ENCODE measurements at places on chromosomes 4 and X. TPM values are rescaled to one million over a fixed set of nuclear protein-coding genes. Genes with fewer than 3 reads are reported as not detected.

PABPC5 gene
- total RNA-seq, result not detected

DCHS2 gene
- not detected for total RNA-seq

DGAT2L6 gene
- total RNA-seq, result not detected

CYP4V2 gene
- 10.0 TPM for total RNA-seq

SRPX gene
- total RNA-seq, result 0.25 TPM

FHDC1 gene
- 0.05 TPM for total RNA-seq

DKK2 gene
- total RNA-seq, result not detected

DNA sequence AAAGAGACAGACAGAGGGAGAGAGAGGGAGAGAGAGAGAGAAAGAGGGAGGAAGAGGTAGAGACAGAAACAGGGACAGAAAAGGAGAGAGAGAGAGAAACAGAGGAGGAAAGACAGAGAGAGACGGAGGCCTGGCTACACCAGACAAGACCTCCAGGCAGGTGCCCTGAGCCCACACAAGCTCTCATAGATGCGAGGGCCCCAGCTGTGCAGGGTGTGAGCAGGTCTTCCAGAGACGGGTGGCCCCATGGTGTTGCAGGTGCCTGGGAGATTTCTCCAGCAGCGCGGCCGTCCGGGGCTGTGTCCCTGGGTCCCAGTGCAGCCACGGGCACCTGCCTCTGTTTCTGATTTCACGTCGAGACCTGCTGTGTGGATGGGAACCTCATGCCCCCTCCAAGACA lies 253.0 kb downstream of the SHOX start:
- DNase-seq, result no peak
- H3K4me3 ChIP-seq, result no peak overlapping the region
- no peak overlapping the region for H3K27ac ChIP-seq
- H3K36me3 ChIP-seq, result no peaks in the 10 kb centered on the region
- no peaks in the 10 kb centered on the region for H3K4me1 ChIP-seq

DNA sequence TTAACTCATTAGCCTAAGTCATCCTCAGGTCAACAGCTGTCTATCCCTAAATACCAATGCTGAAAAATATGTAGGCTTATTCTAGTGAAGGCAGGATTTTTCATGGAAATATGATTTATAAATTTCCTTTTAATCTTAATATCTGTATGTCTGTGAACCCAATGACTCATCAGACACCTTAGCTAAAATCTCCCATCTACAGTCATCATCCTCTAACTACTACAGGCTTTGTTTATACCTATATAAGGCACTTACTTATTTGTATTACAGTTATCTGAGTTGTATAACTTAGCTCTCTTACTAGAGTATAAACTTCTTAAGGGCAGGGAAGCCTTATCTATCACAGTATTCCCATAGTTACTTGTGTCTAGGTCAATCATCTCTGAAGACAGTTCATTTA lies 24.2 kb downstream of the AMMECR1 start:
- no peak for DNase-seq
- no peaks in the 10 kb centered on the region for H3K4me1 ChIP-seq
- H3K4me3 ChIP-seq, result no peak overlapping the region
- no peaks in the 10 kb centered on the region for H3K27me3 ChIP-seq
- H3K36me3 ChIP-seq, result peaks cover 17% of the 10 kb centered on the region

DNA sequence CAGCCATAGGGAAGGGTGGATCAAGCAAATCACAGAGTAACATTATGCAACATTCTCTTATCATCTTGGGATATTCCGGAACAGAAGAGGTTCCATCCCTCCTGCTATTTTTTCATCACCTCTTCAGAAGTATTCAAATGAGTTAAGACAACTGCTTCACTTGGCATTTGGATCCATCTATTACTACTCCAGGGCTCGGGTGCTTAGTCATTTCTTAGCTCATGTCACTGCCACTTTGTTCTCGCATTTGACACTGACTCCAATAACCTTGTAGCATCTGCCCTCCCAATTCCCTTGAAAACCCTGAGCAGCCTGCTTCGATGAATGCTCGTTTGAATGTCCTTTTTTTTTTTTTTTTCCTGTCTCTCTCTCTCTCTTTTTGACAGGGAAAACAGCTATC lies 114.9 kb downstream of the PPARGC1A start:
- no peaks in the 10 kb centered on the region for H3K36me3 ChIP-seq
- no peak for DNase-seq
- H3K4me3 ChIP-seq, result no peak overlapping the region
- H3K27me3 ChIP-seq, result no peaks in the 10 kb centered on the region
- no peaks in the 10 kb centered on the region for H3K4me1 ChIP-seq
- no peak overlapping the region for H3K27ac ChIP-seq

DNA sequence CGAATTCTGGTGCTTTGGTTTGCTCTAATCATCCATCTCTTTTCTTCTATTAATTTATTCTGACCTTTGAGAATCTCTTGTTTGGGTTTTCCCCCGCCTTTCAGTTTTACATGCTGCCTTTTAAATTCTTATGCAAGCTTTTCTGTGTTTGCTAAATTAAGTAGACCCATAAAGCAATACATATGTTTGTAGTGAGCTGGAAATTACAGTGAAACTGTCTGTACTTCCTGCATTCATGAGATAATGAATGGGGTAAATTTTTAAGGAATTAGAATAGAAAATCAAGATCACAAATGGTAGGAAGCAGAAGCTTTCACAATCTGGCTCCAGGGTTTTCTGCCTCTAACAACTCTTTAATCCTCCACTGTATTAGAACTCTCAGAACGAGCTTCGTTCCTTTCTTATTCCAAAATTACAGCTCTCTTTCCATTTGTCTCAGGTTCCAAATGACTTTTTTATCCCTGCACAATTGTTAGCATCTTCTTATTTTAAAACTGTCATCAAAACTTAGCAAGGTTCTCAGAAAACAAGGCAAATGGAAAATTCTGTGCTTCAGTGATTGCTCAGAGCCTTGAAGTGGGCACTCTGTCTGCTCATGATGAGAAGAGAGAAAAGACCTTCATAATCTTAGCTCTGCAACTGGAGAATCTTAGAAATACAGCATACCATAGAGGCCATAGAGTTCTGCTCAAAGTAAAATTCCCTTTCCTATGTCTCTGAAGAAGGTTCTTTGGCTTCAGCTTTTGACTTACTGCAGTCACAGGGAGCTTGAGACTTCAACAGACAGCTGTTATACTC lies 108.2 kb downstream of the EGF start:
- no peak overlapping the region for H3K27ac ChIP-seq
- no peaks in the 10 kb centered on the region for H3K4me1 ChIP-seq
- H3K27me3 ChIP-seq, result peaks cover 11% of the 10 kb centered on the region
- no peak overlapping the region for H3K4me3 ChIP-seq
- no peak for DNase-seq

- DNase-seq, result no peak
- H3K27ac ChIP-seq, result no peak overlapping the region
- no peaks in the 10 kb centered on the region for H3K36me3 ChIP-seq
- peaks cover 24% of the 10 kb centered on the region for H3K27me3 ChIP-seq
These were observed 722 bp upstream of the PNCK start for GRCh38 chrX:153674219-153674851.

GRCh38 chr4:30950737-30951136 lies 230.6 kb downstream of the PCDH7 start:
- DNase-seq, result no peak
- H3K4me1 ChIP-seq, result no peaks in the 10 kb centered on the region
- H3K4me3 ChIP-seq, result no peak overlapping the region
- no peaks in the 10 kb centered on the region for H3K36me3 ChIP-seq
- H3K27ac ChIP-seq, result no peak overlapping the region
- no peaks in the 10 kb centered on the region for H3K27me3 ChIP-seq

DNA sequence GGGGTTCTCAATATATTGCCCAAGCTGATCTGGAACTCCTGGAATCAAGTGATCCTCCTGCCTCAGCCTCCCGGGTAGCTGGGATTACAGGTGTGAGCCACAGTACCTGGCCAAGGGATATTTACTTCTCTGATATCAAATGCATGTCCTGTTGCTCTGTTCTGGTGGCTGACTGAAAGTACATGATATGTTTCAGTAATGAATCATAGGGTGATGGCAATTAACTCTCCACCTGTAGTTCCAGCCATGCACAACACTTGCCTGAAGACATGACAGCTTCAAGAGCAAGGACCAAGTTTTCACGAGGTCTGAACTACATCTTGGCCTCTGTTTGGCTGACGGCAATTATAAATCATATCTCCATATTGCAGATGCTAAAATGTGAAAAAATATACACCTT lies 9.1 kb downstream of the ZCCHC4 start:
- no peaks in the 10 kb centered on the region for H3K27me3 ChIP-seq

DNA sequence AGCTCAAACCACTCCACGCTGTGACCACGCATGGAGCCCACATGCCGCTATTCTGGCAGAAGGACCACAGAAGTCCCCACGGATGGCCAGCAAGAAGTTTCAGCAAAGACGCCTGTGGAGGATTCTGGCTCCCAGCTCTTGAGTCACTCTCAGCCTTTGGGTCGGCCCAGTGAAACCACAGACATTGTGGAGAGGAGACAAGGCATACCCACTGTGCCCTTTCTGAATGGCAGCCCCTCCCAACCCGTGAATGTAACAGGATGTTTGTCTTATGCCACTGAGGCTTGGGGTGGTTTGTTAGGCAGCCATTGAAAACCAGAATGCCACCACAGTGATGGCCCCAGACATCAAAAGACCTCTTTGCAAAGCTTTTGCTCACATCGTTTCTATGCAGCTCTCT lies 42.7 kb downstream of the ABLIM2 start:
- H3K4me3 ChIP-seq, result no peak overlapping the region
- peaks cover 3% of the 10 kb centered on the region for H3K27me3 ChIP-seq
- peaks cover 7% of the 10 kb centered on the region for H3K4me1 ChIP-seq
- DNase-seq, result no peak

DNA sequence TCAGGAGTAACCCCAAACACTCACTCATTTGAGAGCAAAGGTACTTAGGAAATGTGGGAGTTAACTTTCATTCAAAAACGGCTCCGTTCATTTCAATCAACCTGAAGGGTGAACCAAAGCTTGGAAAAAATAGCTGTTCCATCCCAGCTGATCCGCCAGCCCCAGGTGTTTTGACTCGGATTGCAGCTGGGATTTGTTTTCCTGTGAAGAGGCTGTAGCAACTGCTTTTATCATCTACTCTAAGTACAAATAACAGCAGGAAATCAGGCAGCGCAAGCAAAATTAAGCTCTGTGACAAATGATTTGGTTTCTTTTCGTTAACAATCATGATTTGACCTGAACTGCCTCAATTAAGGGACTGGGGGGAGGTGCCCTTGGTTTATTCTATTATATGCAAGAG lies 154.7 kb downstream of the BEND2 start:
- no peaks in the 10 kb centered on the region for H3K36me3 ChIP-seq
- no peak for DNase-seq
- H3K4me1 ChIP-seq, result no peaks in the 10 kb centered on the region
- H3K4me3 ChIP-seq, result no peak overlapping the region
- H3K27ac ChIP-seq, result no peak overlapping the region

DNA sequence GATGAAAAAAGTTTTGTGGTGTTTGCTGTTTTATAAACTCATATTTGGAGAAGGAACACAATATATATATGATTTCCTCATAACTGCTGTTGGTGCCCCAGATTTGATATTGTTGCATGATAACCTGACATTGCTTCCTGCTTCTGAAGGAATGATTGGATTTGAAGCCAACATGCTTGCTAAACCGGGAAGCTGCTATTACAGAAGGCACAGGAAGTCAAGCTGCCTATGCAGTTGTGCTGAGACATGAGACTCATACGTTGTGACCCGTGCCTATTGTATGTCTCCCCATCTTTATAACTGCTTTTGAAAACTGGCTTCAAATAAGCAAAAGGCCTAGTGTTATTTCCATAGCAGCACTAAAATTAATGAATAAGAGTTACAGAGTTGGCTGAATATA lies 32.9 kb downstream of the GAB1 start:
- H3K27me3 ChIP-seq, result peaks cover 4% of the 10 kb centered on the region
- H3K27ac ChIP-seq, result no peak overlapping the region
- H3K4me3 ChIP-seq, result no peak overlapping the region
- H3K4me1 ChIP-seq, result no peaks in the 10 kb centered on the region
- no peak for DNase-seq
- H3K36me3 ChIP-seq, result no peaks in the 10 kb centered on the region

DNA sequence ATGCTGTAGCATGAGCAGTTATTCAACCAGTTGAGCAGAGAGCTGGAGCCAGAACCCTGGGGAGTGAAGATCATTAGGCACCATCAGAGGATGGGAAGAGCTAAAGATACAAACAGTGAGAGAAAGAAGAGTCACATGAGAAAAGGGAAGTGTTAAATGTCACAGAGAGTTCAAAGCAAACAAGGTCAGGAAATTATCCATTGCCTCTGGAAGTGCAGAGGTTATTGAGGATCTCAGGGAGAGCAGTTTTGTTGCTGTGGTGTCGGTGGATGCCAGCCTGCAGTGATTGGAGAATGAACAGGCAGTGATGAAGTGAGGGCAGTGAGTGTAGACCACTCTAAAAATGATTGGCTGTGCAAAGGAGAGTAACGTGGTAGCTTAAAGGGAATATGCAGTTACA lies 17.7 kb downstream of the SPARCL1 start:
- H3K4me1 ChIP-seq, result no peaks in the 10 kb centered on the region
- H3K27me3 ChIP-seq, result no peaks in the 10 kb centered on the region
- no peak overlapping the region for H3K4me3 ChIP-seq
- no peak overlapping the region for H3K27ac ChIP-seq
- no peaks in the 10 kb centered on the region for H3K36me3 ChIP-seq
- no peak for DNase-seq

- H3K27ac ChIP-seq, result no peak overlapping the region
- no peak for DNase-seq
- no peaks in the 10 kb centered on the region for H3K36me3 ChIP-seq
- peak overlapping the region; percentile 30 for H3K4me3 ChIP-seq
These were observed 1.5 kb downstream of the ADRA2C start for GRCh38 chr4:3767570-3768288.

DNA sequence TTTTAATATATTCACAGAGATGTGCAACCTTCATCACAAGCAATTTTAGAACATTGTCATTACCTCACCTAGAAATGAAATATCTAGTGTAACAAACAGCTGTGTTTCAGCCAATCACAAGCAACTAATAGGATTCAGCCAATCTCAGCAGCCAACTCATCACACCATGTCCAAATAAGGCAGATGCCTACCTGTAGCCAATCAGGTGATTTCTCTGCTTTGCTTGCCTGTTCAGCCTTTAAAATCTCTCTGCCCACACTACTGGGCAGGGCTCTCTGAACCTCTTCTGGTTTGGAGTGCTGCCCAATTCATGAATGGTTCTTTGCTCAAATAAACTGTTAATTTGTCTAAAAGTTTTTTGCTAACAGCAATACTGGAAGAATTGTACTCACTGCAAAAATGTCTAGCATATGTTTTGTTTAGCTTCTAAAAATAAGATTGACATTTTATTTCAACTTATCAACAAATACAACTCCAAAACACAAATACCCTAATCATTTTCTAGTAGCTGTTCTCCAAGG lies 52.4 kb upstream of the IGFBP7 start:
- no peak overlapping the region for H3K27ac ChIP-seq
- H3K4me1 ChIP-seq, result peaks cover 12% of the 10 kb centered on the region
- DNase-seq, result no peak
- H3K36me3 ChIP-seq, result no peaks in the 10 kb centered on the region

- no peak overlapping the region for H3K27ac ChIP-seq
- DNase-seq, result no peak
- no peaks in the 10 kb centered on the region for H3K4me1 ChIP-seq
These were observed 70.8 kb upstream of the HHIP start for GRCh38 chr4:144575181-144575580.

- H3K27ac ChIP-seq, result no peak overlapping the region
- H3K27me3 ChIP-seq, result peaks cover 50% of the 10 kb centered on the region
- H3K4me1 ChIP-seq, result peaks cover 39% of the 10 kb centered on the region
- DNase-seq, result no peak
- no peaks in the 10 kb centered on the region for H3K36me3 ChIP-seq
These were observed 50.0 kb upstream of the TRIM2 start for GRCh38 chr4:153154007-153154975.

Measured in activated CD4-positive, alpha-beta memory T cell treated with anti-CD3 and anti-CD28 coated beads, Interleukin-2, amount 10 ng/mL, durations not matched to agents 7 days and 5 days (primary cell).